ENCODE measurements at places on chromosomes 2 and 18. TPM values are rescaled to one million over a fixed set of nuclear protein-coding genes. Genes with fewer than 3 reads are reported as not detected.
A peak's percentile ranks its signal among the peaks of the same experiment; 100 is the strongest.

Gene CFAP53
- under 0.01 TPM for total RNA-seq

GRCh38 chr2:45651415-45652089, at the start of gene PRKCE:
PRKCE (plus strand) TSS chr2:45651675.
- peaks cover 4% of the 10 kb centered on the region for H3K4me1 ChIP-seq
- peak within 1 kb of the TSS; percentile 49 for H3K4me3 ChIP-seq
- no peaks in the 10 kb centered on the region for H3K36me3 ChIP-seq

GRCh38 chr2:205728366-205728765, 46.1 kb downstream of the NRP2 start:
- no peak overlapping the region for H3K4me3 ChIP-seq
- no peaks in the 10 kb centered on the region for H3K27me3 ChIP-seq
- no peak for DNase-seq
- peaks cover 32% of the 10 kb centered on the region for H3K4me1 ChIP-seq

DNA sequence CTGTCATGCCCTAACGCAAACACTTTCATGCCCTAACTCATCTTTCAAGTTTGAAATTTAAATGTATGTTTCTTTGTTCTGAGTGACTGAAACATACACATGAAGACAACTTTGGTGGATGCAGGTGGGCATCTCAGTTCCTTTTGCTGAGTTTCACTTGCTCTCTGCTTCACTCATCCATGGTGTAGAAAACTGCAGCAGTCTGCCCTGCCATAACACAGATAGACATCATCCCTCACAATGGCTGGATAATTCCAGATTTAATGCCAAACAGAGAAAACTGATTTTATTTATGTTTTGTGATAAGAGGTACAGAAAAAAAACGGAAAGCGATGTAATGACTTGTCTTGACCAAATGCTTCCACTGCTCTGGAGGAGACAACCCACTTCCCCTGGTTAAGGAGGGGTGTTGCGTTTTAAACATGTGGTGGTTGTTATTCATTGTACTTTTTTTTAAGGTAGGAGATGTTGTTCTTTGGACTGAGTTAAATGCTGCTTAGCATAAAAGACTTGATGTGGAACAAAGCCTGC, 70.4 kb downstream of the RHBDD1 start:
- H3K4me1 ChIP-seq, result peaks cover 21% of the 10 kb centered on the region
- H3K27me3 ChIP-seq, result no peaks in the 10 kb centered on the region
- no peak overlapping the region for H3K27ac ChIP-seq
- peaks cover 1% of the 10 kb centered on the region for H3K36me3 ChIP-seq
- no peak for DNase-seq

DNA sequence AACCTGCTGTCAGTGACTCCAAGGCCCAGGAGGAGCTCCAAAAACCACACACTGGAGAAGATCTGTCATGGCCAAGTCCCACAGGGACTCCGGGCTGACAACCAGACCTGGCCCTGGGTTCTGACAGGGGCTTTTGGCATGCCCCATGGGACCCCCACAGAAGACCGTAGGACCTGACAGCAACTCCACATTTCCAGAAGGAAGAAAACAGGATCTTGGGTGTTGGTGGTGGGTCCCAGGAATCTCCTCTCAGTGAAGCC, 275.9 kb upstream of the HS6ST1 start:
- H3K4me3 ChIP-seq, result no peak overlapping the region
- H3K27ac ChIP-seq, result no peak overlapping the region
- no peaks in the 10 kb centered on the region for H3K36me3 ChIP-seq
- no peak for DNase-seq
- no peaks in the 10 kb centered on the region for H3K4me1 ChIP-seq

DNA sequence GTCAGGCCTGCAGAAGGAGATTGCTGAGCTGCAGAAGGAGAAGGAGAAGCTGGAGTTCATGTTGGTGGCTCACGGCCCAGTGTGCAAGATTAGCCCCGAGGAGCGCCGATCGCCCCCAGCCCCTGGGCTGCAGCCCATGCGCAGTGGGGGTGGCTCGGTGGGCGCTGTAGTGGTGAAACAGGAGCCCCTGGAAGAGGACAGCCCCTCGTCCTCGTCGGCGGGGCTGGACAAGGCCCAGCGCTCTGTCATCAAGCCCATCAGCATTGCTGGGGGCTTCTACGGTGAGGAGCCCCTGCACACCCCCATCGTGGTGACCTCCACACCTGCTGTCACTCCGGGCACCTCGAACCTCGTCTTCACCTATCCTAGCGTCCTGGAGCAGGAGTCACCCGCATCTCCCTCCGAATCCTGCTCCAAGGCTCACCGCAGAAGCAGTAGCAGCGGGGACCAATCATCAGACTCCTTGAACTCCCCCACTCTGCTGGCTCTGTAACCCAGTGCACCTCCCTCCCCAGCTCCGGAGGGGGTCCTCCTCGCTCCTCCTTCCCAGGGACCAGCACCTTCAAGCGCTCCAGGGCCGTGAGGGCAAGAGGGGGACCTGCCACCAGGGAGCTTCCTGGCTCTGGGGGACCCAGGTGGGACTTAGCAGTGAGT, 19.4 kb downstream of the FOSL2 start:
- no peaks in the 10 kb centered on the region for H3K27me3 ChIP-seq
- peaks cover 87% of the 10 kb centered on the region for H3K36me3 ChIP-seq
- H3K4me3 ChIP-seq, result no peak overlapping the region
- no peak overlapping the region for H3K27ac ChIP-seq
- DNase-seq, result no peak
- peaks cover 26% of the 10 kb centered on the region for H3K4me1 ChIP-seq

DNA sequence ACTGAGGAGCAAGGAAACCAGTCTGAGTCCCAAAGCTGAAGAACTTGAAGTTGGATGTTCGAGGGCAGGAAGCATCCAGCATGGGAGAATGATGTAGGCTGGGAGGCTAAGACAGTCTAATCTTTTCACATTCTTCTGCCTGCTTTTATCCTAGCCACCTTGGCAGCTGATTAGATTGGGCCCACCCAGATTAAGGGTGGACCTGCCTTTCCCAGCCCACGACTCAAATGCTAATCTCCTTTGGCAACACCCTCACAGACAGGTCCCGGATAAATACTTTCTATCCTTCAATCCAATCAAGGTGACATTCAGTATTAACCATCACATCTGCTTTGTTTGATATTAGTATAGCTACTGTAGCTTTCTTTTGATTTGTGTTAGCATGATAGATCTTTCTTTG, 27.1 kb downstream of the VRK2 start:
- H3K27me3 ChIP-seq, result no peaks in the 10 kb centered on the region
- H3K36me3 ChIP-seq, result no peaks in the 10 kb centered on the region
- H3K4me3 ChIP-seq, result no peak overlapping the region
- no peak for DNase-seq
- no peaks in the 10 kb centered on the region for H3K4me1 ChIP-seq
- no peak overlapping the region for H3K27ac ChIP-seq

Gene C2orf78
- total RNA-seq, result not detected
